ENCODE measurements at places on chromosomes 7 and 10.

DNA sequence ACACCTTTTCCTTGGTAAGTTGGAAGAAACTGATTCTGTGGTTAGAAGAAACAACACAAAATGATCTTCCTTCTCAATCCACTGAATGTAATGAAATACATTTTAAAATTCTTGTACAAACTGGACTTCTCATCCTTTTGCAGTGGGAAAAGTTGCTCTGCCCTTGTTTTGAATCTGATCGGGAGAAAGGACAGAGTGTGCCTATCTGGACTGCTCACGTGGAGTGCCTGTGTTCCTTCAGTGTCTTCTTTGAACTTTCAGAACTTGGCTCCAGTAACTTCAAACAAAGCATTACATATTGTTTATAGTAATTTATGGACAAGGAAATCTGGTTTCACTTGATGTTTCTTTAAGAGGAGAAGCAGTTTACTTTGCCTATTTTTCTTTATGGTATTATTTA, 17.1 kb downstream of the SLC26A3 start:
- DNase-seq, result no peak

- DNase-seq, result no peak
Measured at GRCh38 chr10:129836253-129836652, 127.8 kb downstream of the EBF3 start.

DNA sequence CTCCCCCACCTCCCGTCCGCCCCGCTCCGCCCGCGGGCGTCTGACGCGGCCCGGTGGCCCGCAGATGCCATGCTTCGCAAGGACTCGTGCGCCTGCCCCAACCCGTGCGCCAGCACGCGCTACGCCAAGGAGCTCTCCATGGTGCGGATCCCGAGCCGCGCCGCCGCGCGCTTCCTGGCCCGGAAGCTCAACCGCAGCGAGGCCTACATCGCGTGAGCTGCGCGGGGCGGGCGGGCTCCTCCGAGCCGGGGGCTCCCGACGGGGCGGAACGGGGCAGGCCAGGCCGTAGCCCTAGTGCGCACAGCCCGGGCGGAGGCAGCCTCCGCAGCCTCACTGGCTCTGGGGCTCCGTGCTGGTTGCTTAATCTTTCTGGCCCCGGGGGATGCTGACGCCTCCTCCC, 2.8 kb downstream of the ASIC3 start:
- peak; percentile 53 for DNase-seq

DNA sequence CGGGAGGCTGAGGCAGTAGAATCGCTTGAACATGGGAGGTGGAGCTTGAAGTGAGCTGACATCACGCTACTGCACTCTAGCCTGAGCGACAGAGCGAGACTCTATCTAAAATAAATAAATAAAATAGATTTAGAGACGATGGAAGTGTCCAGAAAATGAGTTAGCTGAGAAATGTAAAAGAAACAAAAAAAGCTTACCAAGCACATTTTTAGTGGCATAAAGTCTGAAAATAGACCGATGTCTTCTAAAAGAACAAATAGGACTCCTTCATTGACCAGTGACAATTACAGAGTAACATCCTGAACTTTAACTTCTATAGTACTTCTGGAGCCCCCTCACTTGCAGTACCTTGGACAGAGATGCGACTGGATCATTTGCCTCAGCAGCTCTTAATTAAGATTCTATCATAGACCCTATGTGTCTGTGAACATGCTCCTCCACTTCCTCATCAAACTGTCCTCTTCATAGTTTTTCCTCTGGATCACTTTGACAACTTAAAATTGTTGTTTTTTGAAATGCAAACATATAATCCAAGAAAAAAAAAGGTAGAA, 25.2 kb upstream of the SRPK2 start:
- DNase-seq, result no peak

- DNase-seq, result no peak
Measured at GRCh38 chr7:137020351-137020750, 151.9 kb downstream of the CHRM2 start.

DNA sequence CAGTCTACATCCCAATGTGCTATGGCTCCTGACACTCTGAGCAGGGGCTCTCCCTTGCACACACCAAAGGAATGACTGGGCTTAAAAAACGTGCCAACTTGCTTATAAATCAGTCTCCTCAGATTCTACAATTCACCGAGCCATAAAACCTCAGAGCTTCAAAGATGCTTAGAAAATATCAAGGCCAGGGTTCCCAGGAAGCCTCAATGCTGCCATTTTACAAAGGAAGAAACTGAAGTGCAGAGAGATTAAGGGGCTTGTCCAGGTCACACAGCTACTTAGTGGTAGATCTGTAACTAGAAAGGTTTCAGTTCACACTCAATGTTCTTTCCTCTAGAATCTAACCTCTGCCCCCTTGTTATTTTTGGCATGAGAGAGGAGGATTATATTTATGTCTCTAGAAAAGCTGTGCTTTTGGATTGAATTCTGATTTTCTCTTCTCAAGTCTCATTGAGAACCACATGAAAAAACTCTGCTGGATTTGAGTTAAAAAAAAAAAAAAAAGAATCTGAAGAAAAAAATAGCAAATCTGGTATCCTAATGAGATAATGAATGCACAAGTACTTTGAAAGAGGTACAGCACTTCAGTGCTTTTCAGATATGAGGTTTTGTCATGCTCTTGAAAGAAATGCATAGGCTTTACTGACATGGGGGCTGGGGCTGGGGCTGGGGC, 22.3 kb upstream of the TSPAN33 start:
- no peak for DNase-seq

DNA sequence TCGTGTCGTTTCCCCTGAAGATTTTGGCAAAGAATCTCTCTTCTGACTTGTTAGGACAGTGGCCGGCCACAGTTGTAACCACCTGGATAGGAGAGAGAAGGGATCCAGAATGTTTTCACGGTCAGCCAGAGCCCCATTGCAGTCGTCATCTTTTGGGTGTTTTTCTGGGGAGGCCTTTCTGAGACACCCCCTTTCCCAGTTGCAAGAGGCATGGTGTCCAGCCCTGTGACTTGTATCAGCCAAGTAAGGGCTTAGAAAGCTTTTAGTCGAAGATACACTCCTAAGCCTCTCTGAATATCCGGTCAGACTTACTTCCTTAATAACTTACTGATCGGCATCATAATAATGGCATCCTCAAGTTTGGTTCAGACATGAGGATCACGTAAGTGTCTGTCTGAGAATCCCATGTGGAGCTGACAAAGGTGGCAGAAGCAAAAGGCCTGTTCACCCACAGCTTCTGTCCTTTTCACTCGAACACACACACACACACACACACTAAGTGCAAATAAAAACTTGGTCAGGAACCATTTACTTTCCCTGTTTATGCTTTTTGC, 435.7 kb upstream of the GALNT17 start:
- DNase-seq, result no peak

DNA sequence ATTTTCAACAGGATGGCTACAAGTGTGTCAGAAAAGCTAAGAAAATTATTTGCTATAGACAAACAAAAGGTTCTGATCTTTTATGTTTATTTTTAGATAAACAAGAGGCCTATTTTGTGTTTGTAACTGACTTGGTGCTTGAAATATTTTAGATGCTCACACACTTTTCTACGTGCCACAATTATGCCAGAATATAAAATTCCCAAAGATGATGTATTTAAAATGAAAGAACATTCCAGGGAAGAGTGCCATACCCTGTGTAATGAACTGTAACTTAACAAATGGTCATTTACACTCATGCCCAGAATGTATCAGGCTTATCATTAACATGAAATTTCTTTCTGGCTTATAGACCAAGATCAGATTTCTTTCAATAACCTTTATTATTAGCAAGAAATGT, 144.9 kb upstream of the MTPN start:
- no peak for DNase-seq

DNA sequence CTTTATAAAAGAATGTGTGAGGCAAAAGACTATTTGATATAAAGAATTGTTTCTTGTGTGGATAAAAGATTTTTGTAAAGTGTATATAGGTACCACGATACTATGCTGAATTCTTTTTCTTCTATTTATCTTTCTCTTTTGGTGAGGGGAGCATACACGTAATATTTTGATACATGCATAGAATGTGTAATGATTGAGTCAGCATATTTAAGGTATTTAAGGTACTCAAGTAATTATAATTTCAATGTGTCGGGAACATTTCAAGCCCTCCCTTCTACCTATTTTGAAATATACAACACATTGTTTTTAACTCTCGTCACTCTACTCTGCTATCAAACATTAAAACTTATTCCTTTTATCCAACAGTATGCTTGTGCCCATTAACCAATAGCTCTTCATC, 1221.6 kb upstream of the PHF14 start:
- no peak for DNase-seq

- DNase-seq, result peak; percentile 55
Measured at GRCh38 chr7:23373151-23374004, 74.2 kb downstream of the MALSU1 start.

DNA sequence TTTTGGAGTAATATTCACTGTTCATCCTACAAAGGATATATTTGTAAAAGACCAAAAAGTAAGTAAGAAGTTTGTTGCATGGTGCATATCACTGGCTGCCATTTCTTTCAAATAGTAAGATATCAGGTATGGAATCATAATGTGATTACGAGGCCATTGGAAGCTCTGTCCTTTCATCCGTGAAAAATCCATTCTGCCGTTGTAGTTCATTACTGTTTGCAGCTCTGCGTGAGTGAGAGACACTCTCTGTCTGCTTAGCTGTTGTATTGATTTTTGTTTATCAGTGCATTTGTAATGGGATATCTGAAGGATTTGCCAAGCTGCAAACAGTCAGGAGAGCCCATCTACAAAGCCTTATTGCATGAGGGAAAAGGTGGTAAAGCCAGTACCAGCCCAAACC, 44.1 kb upstream of the SLC39A12 start:
- DNase-seq, result no peak

- no peak for DNase-seq
Measured at GRCh38 chr10:51950371-51950995, 251.1 kb upstream of the CSTF2T start.

- DNase-seq, result no peak
Measured at GRCh38 chr10:105352281-105352680, 711.2 kb downstream of the SORCS3 start.

- DNase-seq, result no peak
Measured at GRCh38 chr7:117807676-117808075, 65.6 kb downstream of the CTTNBP2 start.

GRCh38 chr7:35483568-35483967, 211.4 kb downstream of the HERPUD2 start:
- DNase-seq, result no peak

- no peak for DNase-seq
Measured at GRCh38 chr7:95582578-95583293, 13.6 kb downstream of the PDK4 start.

- DNase-seq, result no peak
Measured at GRCh38 chr7:142581341-142581740, 167.9 kb upstream of the PRSS1 start.

Data from activated naive CD8-positive, alpha-beta T cell treated with anti-CD3 and anti-CD28 coated beads, Interleukin-2, amount 50 U/mL, for 24 hours (primary cell).